ENCODE measurements at places on chromosomes 1 and 21.

GRCh38 chr1:201024625-201024998 is 1.1 kb upstream of the KIF21B start:
- DNase-seq = no peak

DNA sequence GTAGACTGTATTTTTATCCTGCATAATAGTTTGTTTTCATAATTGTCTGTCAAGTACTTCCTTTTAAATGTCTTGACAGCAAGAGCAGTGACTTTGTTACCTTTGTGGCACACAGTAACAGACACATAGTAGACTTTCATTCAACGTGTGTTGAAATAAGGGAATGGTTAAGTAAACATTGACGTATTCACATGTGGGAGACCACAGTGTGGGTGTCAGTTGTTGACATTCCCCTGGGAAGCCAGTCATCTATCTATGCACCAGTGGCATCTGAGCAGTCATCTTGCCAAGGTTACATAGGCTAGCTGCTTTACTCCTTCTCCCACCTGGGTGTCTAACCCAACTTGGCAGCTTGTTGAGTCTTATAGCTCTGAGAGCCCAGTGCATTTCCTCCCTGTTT is 1.4 kb upstream of the NUP133 start:
- no peak for DNase-seq

DNA sequence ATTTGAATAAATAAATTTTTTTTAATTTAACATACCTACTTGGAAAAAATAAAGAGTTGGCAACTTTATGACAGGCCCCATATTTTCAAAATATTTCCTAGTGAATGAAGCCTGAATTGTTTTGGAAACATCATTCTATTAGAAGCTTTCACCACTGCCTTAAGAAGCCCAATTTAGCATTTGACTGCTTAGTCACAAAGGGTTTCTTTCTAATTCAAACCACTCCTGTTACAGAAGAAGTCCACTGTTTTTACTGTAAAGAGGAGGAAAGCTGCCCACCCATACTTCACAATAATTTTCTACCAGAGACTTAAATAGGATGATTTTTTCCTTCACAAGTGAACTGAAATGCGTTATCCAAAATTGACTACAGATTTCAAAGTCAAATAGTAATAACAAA is 534.6 kb upstream of the PTBP2 start:
- no peak for DNase-seq

DNA sequence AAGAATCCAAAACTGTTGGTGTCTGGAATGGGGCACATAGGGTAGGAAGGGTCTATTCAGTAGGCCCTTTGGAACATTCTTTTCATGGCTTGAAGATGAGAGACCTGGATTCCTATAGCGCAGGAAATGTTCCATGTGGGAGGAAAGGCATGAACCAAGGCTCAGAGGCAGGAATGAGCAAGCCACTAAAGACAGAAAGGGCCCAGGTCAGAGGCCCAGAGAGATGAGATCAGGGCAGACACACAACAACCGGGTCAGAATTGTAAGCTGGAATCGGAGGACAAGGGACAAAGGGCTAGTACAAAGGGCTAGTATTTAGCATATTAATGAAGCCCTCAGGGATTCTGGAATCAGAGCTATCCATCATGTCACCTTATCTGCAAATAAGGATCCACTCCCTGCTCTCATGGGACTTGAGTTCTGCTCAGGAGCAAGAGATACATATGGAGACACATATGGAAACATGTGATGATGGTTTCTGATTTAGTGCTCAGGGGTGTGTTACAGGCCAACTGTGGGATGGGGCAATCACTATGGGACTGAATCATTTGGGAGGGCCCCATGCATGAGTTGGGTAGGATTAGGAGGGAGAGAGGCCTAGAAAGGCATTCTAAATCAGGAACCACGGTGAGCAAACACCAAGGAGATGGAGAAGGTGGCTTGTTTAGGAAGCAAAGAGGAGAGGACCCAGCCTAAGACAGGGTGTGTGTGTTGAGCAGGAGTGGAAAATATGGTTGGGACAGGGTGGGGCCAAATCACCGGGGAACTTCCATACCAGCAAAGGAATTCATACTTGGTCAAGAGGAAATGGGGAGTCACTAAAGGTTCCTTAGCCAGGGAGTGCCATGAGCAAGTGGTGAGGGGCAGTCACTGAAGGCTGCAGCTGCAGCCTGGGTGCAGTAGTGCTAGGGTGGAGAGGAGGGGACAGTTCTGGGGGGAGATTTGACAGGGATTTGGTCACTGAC is 8.6 kb downstream of the NECTIN4 start:
- no peak for DNase-seq

GRCh38 chr1:85947186-85947585 is 209.4 kb downstream of the COL24A1 start:
- no peak for DNase-seq

Measured in adrenal gland (tissue), 19 donors.